ENCODE measurements at places on chromosomes 7 and 10.

- no peak for DNase-seq
Observed at GRCh38 chr10:128068398-128069285, 57.6 kb downstream of the MKI67 start.

- DNase-seq: no peak
Observed at GRCh38 chr7:105765846-105766245, 110.6 kb downstream of the ATXN7L1 start.

DNA sequence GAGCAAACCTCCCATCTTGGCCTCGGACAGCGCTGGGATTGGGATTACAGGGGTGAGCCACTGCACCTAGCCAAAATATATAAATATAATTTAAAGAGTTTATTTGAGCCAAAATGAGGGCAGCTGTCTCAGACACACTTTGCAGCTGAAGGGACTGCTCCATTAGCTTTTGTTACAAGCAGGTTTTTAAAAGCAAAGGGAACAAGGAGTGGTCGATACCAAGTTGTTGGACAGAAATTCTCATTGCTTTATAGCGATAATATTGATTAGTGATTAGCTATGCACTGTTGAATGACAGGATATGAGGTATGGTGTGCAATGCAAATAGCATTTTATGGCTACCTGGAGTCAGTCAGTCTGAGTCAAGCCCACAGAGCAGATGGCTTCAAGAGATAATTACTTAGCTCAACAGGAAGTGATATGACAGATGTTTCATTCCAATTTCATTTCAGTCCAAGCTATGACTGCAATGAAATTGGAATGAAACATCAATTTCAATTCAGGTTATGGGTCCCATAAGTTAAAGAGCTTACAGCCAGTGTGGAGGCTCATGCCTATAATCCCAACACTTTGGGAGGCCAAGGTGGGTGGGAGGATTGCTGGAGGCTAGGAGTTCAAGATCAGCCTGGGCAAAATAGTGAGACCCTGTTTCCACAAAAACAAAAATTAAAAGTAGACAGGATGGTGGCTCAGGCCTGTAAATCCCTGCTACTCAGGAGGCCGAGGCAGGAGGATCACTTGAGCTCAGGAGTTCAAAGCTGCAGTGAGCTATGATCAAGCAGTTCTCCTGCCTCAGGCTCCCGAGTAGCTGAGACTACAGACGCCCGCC, 23.1 kb downstream of the TYW1 start:
- peak; percentile 75 for DNase-seq

GRCh38 chr10:93357680-93358079, 124.5 kb downstream of the MYOF start:
- peak; percentile 68 for DNase-seq

Data from NCI-H1417 (cell line).